ENCODE measurements at places on chromosomes 12 and 14. TPM values are rescaled to one million over a fixed set of nuclear protein-coding genes. Genes with fewer than 3 reads are reported as not detected.

DNA sequence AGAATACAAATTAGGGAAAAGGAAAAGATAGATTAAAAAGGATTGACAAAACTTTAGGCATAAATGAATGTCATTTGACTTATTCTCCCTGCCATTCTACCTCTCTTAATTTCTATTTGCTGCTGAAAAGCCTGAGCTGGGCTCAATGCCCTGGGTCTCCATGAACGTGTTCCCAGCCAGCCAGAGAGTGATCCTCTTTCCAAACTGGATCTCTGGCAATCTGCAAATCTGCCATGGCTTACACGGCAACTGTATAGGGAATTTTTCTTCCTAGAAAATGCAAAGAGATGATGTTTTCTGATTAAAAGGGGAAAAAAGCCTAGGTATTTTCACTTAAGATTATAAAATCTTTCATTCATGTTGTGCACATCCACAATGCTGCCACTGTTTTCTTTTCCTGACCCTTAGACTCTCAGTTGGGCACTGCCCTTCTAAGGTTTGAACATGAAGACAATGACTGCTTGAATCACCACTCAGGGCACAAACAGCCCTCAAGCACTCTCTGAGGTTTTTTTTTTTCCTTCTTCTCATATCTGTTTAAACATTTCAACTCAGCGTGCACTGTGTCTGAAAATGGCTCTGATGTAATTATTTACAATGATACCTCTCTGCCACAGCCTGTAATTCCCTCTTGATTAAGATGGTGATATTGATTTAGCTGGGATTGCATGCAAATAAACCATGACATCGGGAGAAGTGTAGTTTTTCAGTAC, 60.3 kb downstream of the DACT1 start:
- H3K27ac ChIP-seq: no peak overlapping the region
- no peaks in the 10 kb centered on the region for H3K36me3 ChIP-seq
- H3K27me3 ChIP-seq: no peaks in the 10 kb centered on the region

Gene C12orf54
- not detected for total RNA-seq

- H3K27ac ChIP-seq: no peak overlapping the region
- peaks cover 99% of the 10 kb centered on the region for H3K27me3 ChIP-seq
- H3K4me3 ChIP-seq: no peak overlapping the region
- H3K36me3 ChIP-seq: no peaks in the 10 kb centered on the region
- no peak for DNase-seq
These were observed 2.3 kb downstream of the HOXC8 start for GRCh38 chr12:54010972-54011664.

GRCh38 chr12:117522559-117522958, 161.1 kb upstream of the NOS1 start:
- H3K4me3 ChIP-seq: no peak overlapping the region
- no peak overlapping the region for H3K27ac ChIP-seq
- H3K27me3 ChIP-seq: no peaks in the 10 kb centered on the region
- no peak for DNase-seq

Gene KRT6C
- total RNA-seq: not detected

Gene PPFIA2
- total RNA-seq: not detected

- no peak for DNase-seq
- no peak overlapping the region for H3K27ac ChIP-seq
- H3K4me3 ChIP-seq: no peak overlapping the region
- no peaks in the 10 kb centered on the region for H3K36me3 ChIP-seq
- H3K27me3 ChIP-seq: peaks cover 87% of the 10 kb centered on the region
These were observed 25.1 kb downstream of the GTSF1 start for GRCh38 chr12:54448344-54448743.

Data from endodermal cell (in vitro differentiated cells).